ENCODE measurements at places on chromosomes 6 and 20.

- DNase-seq = no peak
Measured at GRCh38 chr6:7770111-7770510, 44.2 kb downstream of the BMP6 start.

DNA sequence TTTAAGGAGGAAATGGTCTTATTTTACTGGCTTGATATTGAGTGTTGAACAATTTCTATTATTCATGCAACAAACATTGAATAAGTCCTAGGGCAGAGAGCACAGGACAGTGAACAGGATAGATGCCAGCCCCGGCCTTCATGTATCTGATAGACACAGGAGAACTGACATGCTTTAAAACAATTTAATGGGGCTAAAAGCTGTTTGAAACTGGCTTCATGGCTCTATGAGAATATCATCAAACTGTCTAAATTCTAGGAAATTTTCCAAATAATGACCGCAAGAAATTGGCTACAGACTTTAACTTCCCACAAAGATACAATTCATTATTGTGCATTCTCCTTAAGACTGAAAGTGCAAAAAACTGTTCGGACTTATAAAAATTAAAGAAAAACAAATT, 69.0 kb downstream of the ID4 start:
- no peak for DNase-seq

GRCh38 chr20:57974863-57975262, 253.6 kb downstream of the ANKRD60 start:
- no peak for DNase-seq

DNA sequence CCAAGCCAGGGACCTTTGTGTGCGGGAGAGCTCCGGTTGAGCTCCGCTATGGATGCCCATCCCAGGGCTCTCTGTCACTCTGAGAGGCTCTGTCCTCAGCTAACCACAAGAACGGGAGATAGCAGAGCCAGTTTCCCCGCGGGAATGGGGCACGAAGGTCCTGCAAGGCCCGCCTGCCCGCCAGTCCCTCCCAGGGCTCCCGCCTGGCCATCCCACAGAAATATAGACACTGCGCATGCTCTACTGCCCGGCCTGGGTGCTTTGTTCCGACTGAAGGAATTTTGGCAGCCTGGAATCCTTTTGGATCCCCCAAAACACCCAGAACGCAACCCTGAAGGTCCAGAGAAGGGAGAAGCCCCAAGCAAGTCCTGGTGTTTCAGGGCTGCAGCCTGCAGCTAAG, 8.6 kb upstream of the DEFB110 start:
- no peak for DNase-seq

GRCh38 chr6:133973109-133973971, 20.3 kb downstream of the TBPL1 start:
- DNase-seq = no peak

DNA sequence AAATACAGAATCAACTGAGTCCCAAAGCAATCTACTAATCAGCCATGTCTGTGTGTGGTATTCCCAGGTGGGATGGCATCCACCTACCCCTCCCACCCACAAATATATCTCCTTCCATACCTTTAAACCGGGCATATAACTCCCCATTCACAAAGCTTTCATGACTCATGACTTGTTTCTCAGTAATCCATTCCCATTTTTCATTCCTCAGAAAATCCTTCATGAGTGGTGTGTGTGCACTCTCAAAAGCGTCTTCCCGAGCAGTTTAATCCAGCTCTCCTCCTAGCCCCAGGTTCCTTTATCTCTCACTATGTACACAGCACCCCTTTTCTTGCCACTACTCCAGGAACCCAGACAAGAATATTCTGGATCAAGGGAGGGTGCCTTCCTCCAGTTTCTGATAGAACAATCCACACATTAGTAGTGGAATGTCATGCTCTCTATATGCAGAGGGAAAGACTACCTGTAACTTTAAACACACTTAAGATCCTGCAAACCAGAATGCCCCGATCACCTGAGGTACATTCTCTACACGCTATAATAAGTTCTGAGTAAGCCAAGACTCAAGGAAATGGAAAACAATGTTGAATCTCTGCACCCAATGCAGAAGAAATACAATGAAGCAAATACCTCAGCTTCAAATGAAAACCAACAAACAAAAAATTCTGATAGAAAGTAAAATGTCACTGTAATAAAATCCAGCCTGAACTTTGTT, 55.7 kb upstream of the IPCEF1 start:
- DNase-seq = no peak

DNA sequence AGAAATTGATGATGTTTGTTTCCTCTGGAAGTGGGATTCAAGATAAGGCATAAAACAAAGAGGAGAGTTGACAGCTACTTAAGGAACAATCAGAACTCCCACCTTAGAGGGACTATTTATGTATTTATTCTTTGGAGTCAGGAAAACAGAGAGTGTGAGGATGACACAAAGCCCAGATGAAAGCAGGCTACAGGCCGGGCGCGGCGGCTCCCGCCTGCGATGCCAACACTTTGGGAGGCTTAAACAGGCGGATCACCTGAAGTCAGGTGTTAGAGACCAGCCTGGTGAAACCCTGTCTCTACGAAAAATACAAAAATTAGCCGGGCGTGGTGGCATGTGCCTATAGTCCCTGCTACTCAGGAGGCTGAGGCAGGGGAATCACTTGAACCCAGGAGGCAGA, 393.0 kb upstream of the PLCB4 start:
- DNase-seq = no peak

DNA sequence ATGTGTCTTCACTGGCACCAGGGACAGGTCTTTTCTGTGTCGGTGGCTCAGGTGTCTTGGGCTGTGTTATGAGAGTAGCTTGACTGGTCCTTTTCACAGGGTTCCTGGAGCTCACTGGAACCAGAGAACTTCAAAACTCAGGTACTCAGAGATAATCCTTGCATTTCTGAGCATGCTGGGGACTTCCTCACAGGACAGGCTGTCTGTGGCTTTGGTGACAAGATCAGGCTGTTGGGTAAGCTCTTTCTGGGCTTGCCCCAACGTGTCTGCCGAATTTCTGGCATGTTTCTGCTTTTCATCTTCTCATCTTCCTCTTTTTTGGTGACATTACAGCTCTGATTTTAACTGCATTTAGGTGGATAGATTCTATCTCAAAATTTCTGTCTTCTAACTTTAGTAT, 270.0 kb downstream of the CDH26 start:
- no peak for DNase-seq

GRCh38 chr6:157635388-157636244, 187.4 kb upstream of the SNX9 start:
- no peak for DNase-seq

DNA sequence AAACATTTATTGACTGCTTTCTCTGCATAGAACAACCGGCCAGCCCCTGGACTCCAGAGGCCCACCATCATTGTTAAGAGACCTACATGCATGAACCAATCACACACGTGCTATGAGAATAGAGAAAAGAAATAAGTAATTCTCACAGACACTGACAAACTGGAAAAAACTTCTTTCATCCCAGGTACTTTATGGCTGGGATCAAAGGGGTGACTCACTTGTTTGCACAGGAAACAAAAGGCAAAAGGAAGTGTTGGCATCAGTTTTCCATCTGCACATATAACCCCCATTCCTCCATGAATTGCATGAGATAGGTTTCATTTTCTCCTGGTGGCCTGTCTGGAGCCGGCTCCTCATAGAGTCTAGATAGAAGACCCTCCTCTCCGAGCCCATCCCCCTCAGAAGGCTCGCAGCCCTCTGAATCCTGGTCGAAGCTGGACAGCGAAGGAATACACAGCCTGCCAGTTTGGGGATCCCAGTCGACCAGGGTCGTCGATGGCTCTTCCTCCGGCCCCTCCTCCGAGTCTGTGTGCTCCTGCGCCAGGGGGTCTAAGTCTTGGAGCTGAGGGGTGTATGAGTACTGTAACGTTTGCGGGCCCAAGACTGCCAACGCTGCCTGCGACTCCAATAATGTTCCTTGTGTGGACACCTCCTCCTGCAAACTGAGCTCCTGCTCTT, 43.3 kb downstream of the IL20RA start:
- DNase-seq = no peak

DNA sequence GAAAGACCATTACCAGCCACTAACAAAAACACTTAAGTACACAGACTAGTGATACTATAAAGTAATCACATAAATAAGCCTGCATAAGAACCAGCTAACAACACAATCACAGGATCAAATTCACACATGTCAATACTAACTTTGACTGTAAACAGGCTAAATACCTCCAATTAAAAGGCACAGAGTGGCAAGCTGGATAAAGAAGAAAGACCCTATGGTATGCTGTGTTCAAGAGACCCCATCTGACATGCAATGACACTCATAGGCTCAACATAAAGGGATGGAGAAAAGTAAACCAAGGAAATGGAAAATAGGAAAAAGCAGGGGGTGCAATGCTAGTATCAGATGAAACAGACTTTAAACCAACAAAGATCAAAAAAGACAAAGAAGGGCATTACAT, 631.8 kb upstream of the NOX3 start:
- DNase-seq = no peak

DNA sequence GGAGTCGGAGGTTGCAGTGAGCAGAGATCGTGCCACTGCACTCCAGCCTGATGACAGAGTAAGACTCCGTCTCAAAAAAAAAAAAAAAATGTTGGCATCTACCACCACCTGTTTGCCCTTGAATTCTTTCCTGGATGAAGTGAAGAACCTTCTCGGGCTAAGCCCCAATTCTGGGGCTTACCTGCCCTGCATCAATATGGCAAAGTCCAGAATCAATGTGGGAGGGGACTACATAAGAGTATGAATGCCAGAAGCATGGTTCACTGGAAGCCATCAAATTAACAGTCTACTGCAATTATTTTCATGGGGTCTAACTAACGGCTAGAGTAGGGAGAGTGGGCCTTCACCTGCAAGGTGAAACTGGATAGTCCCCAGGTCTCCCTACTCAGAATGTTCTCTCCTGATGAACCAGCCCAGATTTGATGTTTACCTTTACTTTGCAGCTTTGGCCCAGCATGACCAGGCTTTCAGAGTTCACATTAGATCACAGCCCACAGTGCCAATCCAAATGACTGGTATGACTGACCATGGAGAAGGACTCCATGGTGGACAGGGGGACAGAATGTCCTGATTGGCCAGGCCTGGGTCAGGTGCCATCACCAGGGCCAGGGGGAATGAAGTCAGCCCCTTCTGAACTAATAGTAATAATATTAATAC, 7.0 kb upstream of the RALY start:
- no peak for DNase-seq

Data from non-pigmented ciliary epithelial cell (primary cell).